Fibroblast of villous mesenchyme (primary cell): ENCODE measurements at places on chromosomes 1 and 21. TPM values are rescaled to one million over a fixed set of nuclear protein-coding genes. Genes with fewer than 3 reads are reported as not detected.

GRCh38 chr1:92749024-92749634 is 35.8 kb downstream of the EVI5 start:
- peak; percentile 75 for DNase-seq

GRCh38 chr1:111219557-111220286 is 7.8 kb upstream of the CHI3L2 start:
- DNase-seq, result no peak

DNA sequence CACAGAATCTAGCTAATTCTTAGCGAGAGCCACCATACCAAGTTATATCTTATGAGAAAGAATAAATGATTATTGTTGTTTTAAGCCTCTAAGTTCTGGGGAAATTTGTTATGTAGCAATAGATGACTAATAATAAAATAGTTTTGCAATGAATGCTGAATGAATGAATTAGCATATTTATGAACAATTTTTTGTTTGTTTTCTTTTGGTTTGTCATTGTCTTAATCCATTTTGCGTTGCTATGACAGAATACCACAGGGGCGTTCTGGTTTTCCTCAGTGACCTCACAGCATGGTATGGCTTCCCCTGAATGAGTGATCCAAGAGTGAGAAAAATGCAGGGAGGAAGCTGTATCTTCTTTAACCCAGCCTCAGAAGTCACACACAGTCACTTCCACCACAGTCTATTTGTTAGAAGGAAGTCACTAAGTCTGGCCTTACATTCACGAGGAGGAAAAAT is 53.8 kb upstream of the HPDL start:
- DNase-seq, result peak; percentile 44

GRCh38 chr1:24930260-24931145 is at the start of gene RUNX3:
TSS of gene RUNX3 (minus strand) at chr1:24930276. CDS start at chr1:24929868, 408 bp downstream.
- DNase-seq, result no peak

GRCh38 chr1:31762726-31763670 is 1.1 kb downstream of the ADGRB2 start:
- DNase-seq, result peak; percentile 52

DNA sequence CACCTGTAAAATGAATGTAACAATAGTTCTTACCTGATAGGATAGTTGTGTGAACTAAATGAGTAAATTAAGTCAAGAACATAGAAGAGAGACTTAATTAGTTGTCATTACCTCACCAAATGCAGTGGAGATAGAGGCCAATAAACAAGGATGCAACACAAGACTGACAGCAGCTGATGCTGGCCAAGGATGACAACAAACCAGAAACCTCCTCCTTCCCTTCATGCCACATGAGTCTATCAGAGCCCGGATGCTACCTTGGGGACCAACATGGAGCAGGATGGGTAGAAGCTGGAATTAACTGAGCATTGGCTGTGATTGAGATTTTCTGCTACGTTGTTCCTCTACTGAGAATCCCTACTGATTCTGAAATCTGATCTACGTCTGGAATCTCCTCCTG is 30.3 kb upstream of the USP1 start:
- DNase-seq, result no peak

GRCh38 chr1:156356262-156356874 is 12.6 kb upstream of the RHBG start:
- DNase-seq, result no peak

DNA sequence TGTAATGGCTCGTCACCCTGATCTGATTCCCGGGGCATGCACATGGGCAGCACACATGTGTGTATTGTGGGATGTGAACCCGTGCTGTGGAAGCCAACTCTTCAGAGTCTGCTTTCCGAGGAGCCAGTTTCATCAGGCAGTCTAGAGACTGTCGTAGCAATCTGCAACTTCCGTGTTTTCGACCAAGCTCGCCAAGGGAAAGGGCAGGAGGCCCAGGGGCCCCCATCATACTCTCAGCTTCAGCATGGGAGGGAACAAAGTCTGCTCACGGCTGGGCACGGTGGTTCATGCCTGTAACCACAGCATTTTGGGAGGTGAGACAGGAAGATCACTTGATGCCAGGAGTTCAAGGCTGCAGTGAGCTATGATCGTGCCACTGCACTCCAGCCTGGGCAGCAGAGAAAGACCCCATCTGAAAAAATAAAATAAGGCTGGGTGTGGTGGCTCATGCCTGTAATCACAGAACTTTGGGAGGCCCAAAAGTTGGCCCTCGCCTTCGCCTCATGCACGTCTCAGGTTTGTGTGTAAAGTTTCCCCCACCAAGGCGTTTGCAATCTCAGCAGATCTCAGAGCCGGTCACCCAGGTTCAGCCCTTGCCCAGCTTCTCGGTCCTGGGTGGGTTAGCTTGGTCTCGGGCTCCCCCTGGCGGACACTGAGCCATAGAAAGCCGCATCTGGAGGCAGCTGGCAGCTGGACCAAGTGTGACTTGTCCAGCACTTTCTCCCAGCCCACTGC is 48.5 kb upstream of the SLC25A33 start:
- peak; percentile 85 for DNase-seq

GRCh38 chr1:15159166-15159555 is 5.6 kb downstream of the TMEM51 start:
- DNase-seq, result no peak

DNA sequence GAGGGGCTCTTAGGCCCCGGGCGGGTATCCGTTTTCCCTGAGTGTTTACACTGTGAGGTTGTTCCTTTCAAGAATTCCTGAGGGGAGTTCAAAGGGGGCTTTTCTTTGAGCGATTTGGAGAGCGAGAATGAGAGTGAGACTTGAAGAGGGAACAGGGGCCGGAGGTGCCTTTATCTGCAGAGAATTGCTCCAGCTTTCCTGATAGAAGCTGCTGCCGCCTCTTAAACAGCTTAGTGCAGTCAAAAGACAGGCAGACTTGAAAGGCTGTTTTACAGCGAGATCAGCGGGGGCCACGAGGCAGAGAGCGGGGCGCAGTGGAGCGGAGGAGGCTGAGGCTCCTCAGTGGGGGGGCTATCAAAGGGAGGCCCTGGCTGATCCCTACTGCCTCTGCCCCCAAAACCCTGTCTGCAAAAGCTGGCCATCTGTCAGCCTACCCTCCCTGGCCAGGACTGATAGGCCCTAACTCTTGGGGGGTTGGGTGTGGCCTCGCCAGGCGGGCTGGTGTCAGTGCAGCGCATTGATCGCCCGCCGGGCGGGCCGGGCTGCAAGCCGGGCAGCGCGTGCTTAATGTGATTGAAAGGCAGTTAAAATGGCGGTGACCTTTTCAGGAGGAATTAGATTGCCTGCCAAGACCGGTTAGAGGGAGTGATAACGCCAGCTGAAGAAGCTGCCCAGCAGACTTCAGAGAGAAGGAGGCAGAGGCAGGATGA is 36.4 kb downstream of the TMEM53 start:
- no peak for DNase-seq

DNA sequence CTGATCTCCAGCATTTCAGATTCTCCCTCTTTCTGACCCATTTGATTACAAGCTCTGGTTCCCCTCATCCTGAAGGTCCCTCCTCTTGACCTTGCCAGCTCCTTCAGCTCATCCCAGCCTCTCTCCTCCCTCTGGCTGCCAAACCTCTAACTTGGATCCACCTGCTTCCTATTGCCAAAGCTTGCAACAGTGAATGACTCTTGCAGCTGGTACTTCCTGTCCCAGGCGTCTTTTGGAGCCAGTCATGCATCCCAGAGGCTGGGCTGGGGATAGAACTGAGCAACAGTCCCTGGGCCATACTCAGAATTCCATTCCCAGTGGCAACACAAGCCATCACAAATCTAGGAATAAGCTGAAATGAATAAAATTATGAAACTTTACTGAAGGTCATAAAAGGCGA is 27.7 kb upstream of the SPOCD1 start:
- peak; percentile 44 for DNase-seq

- DNase-seq, result peak; percentile 58
Measured at GRCh38 chr1:113782406-113782805, 23.1 kb upstream of the PHTF1 start.

- no peak for DNase-seq
Measured at GRCh38 chr1:36442337-36442736, 7.9 kb downstream of the OSCP1 start.

DNA sequence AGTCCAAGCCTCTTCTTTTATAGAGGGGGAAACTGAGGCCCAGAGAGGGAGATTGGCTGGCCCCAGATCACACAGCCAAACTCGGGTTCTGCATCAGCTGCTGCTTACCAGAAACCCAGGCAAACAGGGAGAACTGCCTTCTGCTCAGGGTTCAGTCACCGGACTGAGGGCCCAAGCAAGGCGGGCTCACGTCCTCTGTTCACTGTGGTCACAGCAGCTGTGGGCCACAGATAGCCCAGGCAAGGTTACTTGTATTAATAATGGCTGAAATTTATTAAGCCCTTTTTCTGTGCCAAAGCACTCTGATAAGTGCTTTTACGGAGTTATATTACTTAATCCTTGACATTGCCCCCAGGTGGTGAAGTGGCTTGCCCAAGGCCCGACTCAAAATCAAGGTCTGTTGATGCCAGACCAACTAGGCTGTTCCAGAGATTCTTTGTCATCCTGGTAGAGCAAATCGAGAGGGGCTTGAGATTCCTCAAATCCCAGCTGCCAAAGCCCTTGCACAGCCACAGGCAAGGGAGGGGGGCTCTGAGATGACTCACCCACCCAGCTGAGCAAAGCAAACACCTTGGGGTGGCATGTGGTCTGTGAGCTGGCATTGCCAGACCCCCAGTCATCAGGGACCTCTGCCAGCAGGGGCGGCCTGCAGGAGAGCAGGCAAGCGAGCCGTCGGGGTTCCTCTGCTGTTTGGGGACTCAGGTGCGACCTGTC is 36.5 kb downstream of the EPHB2 start:
- peak; percentile 69 for DNase-seq

DNA sequence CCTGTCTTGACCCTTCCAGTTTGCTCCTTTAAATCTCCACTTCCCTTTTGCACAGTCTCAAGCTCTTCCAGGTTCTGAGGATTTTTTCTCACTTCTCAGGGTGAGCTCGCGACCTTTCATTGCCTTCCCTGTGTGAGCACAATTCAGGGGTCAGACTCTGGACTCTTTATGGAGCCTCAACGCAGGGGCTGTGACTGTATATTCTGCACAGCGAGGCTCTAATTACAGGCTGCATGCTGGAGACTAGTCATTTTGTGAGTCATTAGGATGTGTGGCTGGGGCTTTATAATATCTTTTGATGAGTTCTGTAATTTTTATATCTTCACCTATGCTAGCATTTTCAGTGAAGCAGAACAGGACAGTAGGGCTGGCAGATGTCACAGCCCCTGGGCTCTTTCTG is 270.7 kb downstream of the KAZN start:
- DNase-seq, result no peak

- no peak for DNase-seq
Measured at GRCh38 chr1:170959385-170959784, 24.1 kb downstream of the MROH9 start.

- peak; percentile 29 for DNase-seq
Measured at GRCh38 chr1:209590405-209590804, 6.9 kb downstream of the CAMK1G start.

DNA sequence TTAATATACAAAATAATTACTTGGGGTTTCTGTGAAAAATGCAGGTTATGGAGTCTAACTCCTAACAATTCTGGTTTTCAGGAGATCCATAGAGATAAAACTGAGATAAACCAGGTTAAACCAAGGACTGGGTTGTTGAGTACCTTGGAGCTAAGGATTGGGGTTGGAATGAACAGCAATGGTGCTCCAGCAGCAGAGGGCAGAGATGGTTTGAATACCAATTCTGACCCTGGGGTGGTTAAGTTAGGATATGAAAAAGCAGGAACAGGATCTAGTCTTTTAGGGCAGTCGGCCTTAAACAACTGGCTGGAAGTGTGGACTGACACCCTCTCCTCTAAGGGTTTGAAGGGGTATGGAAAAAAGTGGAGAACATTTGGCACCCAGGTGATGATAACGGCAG is 53.0 kb downstream of the UROD start:
- no peak for DNase-seq

IFI44L gene
- total RNA-seq, result 0.64 and 1.3 TPM in 2 replicates

GUK1 gene
- 367 and 380 TPM in 2 replicates for total RNA-seq

OR14A2 gene
- total RNA-seq, result not detected in 2 replicates

PADI1 gene
- total RNA-seq, result 0.43 and 0.64 TPM in 2 replicates

CR2 gene
- total RNA-seq, result not detected in 2 replicates

CHAF1B gene
- 3.5 and 3.9 TPM in 2 replicates for total RNA-seq

PRKCZ gene
- 2.6 and 5.2 TPM in 2 replicates for total RNA-seq

GBP6 gene
- under 0.01 TPM in 1 of 2 replicates, not detected in the other for total RNA-seq

NEXN gene
- total RNA-seq, result 16.8 and 19.3 TPM in 2 replicates

CCDC30 gene
- 0.86 and 0.97 TPM in 2 replicates for total RNA-seq
